Activated naive CD4-positive, alpha-beta T cell (primary cell): ENCODE measurements at places on chromosomes 3 and 15.

DNA sequence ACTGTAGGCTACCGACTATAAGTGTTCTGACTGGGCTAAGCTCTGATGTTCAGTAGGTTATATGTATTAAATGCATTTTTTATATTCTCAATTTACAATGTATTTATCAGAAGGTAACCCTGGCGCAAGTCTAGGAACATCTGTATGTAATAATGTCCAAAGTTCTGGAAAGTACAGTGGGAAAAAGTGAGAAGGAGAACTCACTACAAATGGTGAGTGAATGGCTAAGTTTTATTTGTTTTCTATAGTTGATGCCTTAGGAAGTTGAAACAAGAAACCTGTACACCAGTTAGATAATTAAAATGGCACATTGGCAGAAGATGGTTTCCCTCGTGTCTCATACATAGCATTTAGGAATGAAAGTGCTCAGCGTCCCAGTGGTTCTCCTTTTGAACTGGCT is 333.4 kb upstream of the THRB start:
- no peak for DNase-seq

DNA sequence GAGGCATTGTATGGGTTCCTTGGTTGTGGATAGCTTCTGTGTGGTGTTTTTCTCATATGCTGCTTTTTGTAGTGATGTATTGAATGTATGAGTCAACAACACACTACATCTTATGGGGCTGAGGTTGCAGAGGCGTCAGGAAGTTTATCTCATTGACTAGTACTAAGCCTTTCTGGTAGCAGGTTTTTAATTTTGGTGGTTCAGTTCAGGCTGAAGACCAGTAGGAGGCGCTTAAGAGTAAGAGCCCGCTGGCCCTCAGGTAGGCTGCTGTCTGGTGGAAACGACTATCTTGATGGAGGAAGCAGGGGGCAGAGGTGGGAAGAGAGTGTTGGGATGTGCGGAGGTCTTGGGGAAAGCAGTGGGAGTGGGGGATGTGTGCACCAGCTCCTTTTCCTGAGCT is 62.4 kb downstream of the RTP4 start:
- DNase-seq = no peak

GRCh38 chr3:72473156-72473555 is 375.1 kb downstream of the SHQ1 start:
- DNase-seq = no peak

DNA sequence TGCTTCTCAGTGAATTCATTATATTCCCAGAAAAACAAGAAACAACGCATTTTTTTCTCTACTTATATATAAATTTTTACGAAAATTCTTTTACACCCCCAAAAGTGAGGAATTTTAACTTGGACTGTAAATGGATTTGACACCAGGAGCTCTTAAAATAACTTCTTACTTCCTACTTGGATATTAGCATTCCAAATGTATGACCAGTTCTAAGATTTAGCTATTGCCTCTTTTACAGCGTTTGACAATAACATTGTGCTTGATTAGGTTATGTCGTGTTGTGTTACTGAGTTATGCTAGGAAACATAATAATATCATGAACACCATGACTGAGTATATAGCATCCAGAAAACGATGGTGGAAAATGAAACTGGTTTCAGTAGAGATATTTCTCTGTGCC is 177.0 kb downstream of the CNTN6 start:
- no peak for DNase-seq

GRCh38 chr15:63447017-63447676 is 57.2 kb upstream of the USP3 start:
- DNase-seq = no peak

DNA sequence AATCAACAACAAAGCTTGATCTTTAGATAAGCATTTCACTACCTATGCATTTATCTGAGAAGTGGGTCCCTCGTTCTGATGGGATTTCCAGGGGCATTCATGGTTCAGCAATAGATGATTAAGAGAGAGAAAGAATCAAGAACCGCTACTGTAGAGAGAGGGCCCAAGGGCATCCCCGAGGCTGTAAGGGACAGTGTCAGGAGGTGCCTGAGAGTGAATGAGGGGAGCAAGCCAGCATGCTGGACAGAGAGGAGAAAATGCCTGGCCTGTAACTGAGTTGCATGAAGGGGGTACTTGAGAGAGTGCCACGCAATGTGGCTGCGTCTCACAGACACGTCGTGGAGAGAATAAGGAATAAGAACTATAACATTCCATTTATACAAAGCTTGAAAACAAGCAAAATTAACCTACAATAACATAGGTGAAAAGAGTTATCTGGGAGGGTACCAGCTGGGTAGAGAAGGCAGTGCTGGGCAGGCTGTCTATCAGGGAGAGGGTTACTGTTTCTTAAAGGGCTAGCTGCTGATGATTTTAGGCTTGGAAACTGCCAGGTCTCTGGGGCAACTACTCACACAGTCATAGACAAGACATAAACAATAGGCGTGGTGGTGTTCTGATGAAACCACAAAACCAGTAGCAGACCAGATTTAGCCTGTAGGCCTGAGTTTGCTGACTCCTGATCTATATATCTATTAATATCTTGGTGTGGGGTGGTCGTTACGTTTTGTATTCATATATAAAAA is 374.6 kb upstream of the CFAP20DC start:
- DNase-seq = no peak

DNA sequence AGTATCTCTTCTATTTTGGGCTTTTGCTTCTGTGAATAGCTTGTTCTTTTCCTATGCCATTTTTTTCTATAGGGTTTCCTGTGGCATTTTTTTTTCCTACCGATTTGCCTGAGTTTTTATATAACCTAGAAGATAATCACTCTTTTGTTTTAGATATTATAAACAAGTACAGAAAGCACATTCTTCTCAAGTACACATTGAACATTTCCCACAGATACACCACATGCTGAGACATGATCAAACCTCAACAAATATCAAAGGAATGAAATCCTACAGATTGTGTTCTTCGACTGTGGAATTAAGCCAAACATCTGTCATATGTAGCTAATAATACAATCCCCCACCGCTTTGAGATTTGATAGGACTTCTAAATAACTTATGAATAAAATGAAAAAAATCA is 9.1 kb upstream of the FEM1B start:
- DNase-seq = no peak

- no peak for DNase-seq
Observed at GRCh38 chr3:194223951-194224350, 88.0 kb downstream of the HES1 start.

GRCh38 chr3:14231998-14232501 is 53.4 kb downstream of the LSM3 start:
- DNase-seq = no peak

- DNase-seq = no peak
Observed at GRCh38 chr15:45635191-45635638, 386 bp downstream of the SQOR start.

GRCh38 chr15:69679623-69680228 is 227.1 kb downstream of the RPLP1 start:
- DNase-seq = no peak

DNA sequence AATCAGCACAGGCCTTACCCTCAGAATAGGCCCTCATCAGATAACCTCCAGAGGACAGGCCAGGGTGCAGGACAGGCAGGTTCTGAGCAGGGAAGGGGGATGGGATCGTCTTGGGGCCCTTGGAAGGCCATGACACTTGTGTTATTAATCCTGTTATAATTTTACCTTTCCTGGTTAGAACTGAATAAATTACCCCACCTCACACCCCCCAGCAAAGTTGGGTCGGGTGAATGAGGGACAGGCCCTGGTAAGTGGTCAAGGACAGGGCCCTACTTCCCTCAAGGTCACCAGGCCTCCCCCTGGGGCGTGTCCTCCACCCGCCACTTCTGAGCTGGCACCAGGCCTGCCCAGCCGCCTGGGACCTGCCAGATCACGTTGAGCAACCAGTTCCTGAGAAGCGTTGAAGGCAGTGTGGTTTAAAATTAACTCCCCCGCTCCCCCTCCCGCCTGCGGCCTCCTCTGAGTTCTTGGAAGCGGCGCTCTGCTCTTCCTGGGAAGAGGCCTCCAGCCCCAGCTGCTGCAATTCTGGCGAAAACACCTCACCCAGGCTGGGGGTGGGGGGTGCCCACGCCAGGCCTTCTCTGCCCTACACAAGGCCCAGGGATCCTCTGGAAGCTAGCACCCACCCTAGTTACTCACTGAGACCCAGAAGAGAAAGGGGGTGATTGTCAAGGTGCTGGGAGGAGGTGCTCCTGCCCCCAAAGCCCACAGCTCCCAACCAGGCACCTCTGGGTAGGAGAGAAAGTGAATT is 10.6 kb downstream of the CISH start:
- DNase-seq = peak; percentile 40

GRCh38 chr3:149992416-149993058 is 21.8 kb upstream of the PFN2 start:
- DNase-seq = no peak

DNA sequence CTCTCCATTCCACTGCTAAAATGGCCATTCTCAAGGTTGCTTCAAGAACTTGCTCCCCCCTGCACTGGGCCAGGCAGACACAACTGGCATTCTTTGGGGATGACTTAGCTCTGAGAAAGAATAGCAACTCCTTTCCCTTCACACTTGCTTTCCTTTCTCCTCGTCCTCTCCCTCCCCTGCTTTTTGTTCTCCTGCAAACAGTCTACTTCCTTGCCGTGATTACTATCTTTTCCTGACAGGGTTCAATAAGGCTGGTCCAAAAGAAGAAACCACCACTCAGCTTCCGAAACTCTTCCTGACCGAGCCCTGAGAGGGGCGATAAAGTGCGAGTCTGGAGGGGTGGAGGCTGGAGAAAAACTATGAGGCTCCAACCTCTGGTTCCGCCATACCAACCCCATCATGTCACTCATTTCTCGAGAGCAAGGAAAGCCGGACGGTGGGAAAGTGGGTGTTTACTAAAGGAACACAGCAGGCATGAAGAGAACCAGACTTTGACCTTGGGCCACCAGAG is 5.0 kb downstream of the AMOTL2 start:
- DNase-seq = no peak
